ENCODE measurements at places on chromosomes 2 and 18.

GRCh38 chr2:61710711-61711110 is 143.1 kb downstream of the FAM161A start:
- DNase-seq: no peak

- DNase-seq: no peak
Measured at GRCh38 chr2:1677821-1678165, 66.5 kb downstream of the PXDN start.

DNA sequence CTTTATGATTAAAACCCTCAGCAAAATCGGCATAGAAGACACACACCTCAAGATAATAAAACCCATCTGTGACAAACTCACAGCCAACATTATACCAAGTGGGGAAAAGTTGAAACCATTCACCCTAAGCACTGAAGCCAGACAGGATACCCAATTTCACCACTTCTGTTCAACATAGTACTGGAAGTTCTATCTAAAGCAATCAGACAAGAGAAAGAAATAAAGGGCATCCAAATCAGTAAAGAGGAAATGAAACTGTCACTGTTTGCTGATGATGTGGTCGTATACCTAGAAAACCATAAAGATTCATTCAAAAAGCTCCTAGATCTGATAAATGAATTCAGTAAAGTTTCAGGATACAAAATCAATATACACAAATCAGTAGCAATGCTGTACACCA is 16.4 kb upstream of the RPRD1A start:
- DNase-seq: no peak

- DNase-seq: no peak
Measured at GRCh38 chr18:24041691-24042090, 27.1 kb downstream of the TTC39C start.

- no peak for DNase-seq
Measured at GRCh38 chr2:240250150-240250984, 109.9 kb upstream of the OTOS start.

DNA sequence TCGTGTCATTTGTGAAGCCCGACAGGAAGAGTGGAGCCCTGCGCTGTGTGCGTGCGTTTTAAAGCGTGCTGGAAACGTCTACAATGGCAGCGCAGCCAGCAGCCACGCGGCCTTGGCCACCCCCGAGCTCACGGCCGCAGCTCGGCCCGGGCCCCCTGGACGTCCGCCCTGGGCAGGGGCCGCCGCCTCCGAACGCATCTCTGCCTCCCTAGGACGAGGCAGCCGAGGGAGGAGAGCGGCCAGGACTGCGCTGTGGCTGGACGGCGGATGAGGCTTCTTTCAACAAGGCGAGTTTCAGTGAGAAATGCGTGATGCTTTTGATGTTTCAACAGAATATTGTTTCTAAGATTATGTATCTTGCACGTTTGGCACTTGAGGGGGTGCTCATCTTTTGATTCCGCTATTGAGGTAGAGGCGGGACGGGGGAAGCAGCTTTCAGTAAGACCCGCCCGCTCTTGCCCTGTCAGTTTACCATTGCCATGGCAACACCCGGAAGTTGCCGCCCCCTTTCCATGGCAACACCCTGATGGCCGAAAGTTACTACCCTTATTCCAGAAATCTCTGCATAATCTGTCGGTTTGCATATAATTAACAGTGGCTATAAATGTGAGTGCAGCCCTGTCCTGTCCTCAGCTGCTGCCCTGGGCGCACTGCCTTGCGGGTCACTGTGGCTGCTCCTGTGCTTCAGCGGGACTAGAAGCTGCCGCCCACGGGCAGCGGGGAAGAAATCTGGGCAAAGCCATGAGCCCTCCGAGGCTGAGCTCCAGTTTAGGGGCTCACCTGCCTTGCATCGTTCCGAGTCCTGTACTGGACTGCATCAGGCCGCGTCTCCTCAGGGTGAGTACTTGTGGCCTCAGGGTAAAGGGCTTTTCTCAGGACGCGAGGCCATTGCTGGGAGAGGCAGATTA is 38.6 kb downstream of the ADNP2 start:
- peak; percentile 91 for DNase-seq

DNA sequence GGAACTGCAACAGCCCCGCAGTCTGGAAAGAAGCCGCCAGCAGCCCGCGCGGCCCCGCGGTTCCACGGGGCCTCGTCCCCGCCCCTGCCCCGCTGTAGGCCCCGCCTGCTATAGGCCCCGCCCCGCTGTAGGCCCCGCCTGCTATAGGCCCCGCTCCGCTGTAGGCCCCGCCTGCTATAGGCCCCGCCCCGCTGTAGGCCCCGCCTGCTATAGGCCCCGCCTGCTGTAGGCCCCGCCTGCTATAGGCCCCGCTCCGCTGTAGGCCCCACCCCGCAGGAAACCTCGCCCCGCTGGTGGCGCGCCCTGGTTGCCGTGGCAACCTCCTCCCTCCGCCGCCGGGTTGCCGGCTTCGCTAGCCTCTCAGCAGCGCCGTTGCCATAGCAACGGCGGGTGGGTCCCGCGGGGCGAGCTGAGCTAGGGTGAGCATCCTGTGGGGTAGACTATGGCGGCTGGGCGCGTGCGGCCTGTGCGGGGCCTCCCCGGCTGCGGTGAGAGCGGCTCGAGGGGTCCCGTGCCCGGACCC is 12.2 kb upstream of the KIF1A start:
- peak; percentile 68 for DNase-seq

GRCh38 chr2:168295051-168295450 is 47.7 kb upstream of the STK39 start:
- no peak for DNase-seq

GRCh38 chr2:177059293-177059692 is 153.3 kb upstream of the HNRNPA3 start:
- DNase-seq: no peak

GRCh38 chr2:101153077-101153707 is 2.0 kb upstream of the TBC1D8 start:
- DNase-seq: no peak

GRCh38 chr18:64330931-64331330 is 182.0 kb upstream of the LINC00305 start:
- no peak for DNase-seq

Measured in thyroid gland (tissue), 4 donors.